ENCODE measurements at places on chromosomes 5 and 9. TPM values are rescaled to one million over a fixed set of nuclear protein-coding genes. Genes with fewer than 3 reads are reported as not detected.

The CDH12 gene
- total RNA-seq, result 32.1 TPM

The FGF1 gene
- total RNA-seq, result 22.4 TPM

The CBY3 gene
- total RNA-seq, result 0.46 TPM

The CHD1 gene
- 66.4 TPM for total RNA-seq

The SLC26A2 gene
- total RNA-seq, result 15.9 TPM

The ECSCR gene
- total RNA-seq, result 11.3 TPM

The C5orf58 gene
- not detected for total RNA-seq

The UQCRQ gene
- total RNA-seq, result 90.7 TPM

The PCDHGB1 gene
- total RNA-seq, result 10.4 TPM

The PCDHB16 gene
- 5.8 TPM for total RNA-seq

The ATP10B gene
- total RNA-seq, result 2.8 TPM

The APBB3 gene
- 29.8 TPM for total RNA-seq

The PCA3 gene
- total RNA-seq, result 1.4 TPM

The SHOC1 gene
- not detected for total RNA-seq

The SLC25A2 gene
- 0.23 TPM for total RNA-seq

The PPP3R2 gene
- 0.92 TPM for total RNA-seq

The SLC6A18 gene
- not detected for total RNA-seq

The GPX3 gene
- total RNA-seq, result 9.0 TPM

The CCDC192 gene
- total RNA-seq, result not detected

The CFAP90 gene
- 13.4 TPM for total RNA-seq

The ARID3C gene
- total RNA-seq, result 0.69 TPM

The GCNT4 gene
- total RNA-seq, result 0.92 TPM

The HAVCR2 gene
- total RNA-seq, result 11.1 TPM

The DNAH5 gene
- total RNA-seq, result 4.2 TPM

The MSMP gene
- total RNA-seq, result not detected

The DIAPH1 gene
- 26.1 TPM for total RNA-seq

The MLANA gene
- not detected for total RNA-seq

The ZNF883 gene
- 29.1 TPM for total RNA-seq

The TMEM252 gene
- not detected for total RNA-seq

The PPP2R2B gene
- 134 TPM for total RNA-seq

The SPINK9 gene
- not detected for total RNA-seq

The DMRT3 gene
- not detected for total RNA-seq

The ELAVL2 gene
- 351 TPM for total RNA-seq

The GABRP gene
- total RNA-seq, result not detected

The PCDHGB7 gene
- total RNA-seq, result 18.2 TPM

The ZMAT2 gene
- 42.9 TPM for total RNA-seq

The TAF11L10 gene
- total RNA-seq, result not detected

The PNPLA7 gene
- total RNA-seq, result 1.6 TPM

The SLC12A7 gene
- 10.6 TPM for total RNA-seq

The SPATA6L gene
- total RNA-seq, result 11.3 TPM

The CDC25C gene
- total RNA-seq, result 2.1 TPM

The SAXO1 gene
- not detected for total RNA-seq

The LPAR1 gene
- 25.8 TPM for total RNA-seq

The SPINK6 gene
- not detected for total RNA-seq

The GAPT gene
- total RNA-seq, result 0.92 TPM
